Naive thymus-derived CD8-positive, alpha-beta T cell (primary cell): ENCODE measurements at places on chromosomes 5 and 9. TPM values are rescaled to one million over a fixed set of nuclear protein-coding genes. Genes with fewer than 3 reads are reported as not detected.

- DNase-seq, result no peak
These were observed 10.2 kb downstream of the ADRB2 start for GRCh38 chr5:148836272-148837250.

- peak; percentile 90 for DNase-seq
These were observed 72.0 kb downstream of the HRH2 start for GRCh38 chr5:175729829-175730277.

DNA sequence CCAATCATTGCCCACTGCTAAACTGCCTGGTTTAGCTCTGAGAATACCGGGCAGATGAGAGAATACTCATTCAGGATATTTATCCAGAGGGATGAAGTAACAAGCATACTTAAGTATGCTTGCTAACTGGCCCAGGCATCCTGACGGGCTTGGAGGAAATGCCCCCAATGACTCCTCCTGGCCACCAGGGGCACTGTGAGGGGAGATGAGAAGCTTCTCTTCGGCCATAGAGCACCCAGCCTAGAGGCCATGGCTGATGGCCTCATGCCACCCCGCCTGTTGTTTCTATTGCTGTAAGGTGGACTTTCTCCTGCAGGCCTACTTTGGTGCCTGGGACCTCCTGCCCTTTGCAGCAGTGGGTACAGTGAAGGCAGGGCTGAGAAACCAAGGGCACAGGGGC is 134.5 kb upstream of the FSTL4 start:
- DNase-seq, result no peak

- no peak for DNase-seq
These were observed 36.3 kb downstream of the MEGF9 start for GRCh38 chr9:120677965-120678364.

Gene PARP8
- 162 TPM for total RNA-seq

Gene MEF2C
- 8.9 TPM for total RNA-seq

Gene GFI1B
- total RNA-seq, result not detected
